ENCODE measurements at places on chromosomes 3 and 15.

- no peak for DNase-seq
Observed at GRCh38 chr15:87129916-87130315, 1050.2 kb downstream of the AGBL1 start.

GRCh38 chr3:171419457-171419856, 40.7 kb downstream of the TNIK start:
- DNase-seq: no peak

DNA sequence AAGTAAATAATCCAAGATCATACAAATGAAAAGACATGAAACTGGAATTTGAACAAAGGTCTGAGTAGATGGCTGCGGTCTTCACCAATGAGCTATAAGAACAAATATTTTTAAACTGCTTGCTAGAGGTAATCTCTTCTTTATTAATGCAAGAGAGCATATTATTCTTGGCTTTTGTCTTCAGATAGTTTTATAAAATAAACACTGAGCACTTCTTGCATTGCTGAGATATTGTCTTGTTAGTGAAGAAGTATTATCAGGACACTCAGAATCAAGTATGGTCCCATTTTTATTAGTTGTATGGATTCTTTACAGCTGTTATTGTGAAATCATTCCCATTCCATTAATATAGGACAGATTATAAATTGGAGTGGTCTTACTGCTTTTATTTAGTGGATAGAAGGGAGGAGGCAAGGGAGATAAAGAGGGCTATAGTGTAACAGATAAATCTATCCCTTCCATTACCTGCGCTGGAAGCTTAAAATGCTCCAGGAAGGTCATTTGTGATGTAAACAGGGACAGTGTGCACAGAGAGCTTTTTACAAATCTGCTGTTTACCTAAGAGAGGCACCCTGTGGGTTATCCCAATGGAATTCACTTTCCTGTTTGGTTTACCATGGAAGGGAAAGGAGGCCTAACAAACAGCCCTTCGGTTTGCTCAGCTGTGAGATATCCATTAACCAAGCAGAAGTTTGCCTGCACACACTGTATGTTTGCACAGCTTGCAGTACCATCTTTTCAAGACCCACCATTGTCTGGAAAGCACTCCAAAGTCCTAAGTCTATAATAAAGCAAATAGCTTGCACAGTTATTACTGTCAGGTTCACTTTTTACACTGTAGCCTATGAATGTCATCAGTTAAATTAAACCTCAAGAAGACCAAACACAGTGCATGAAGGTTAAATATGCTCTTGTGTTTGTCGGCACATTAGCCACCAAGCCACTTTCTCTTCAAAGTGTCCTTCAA, 347.7 kb upstream of the TGFBR2 start:
- DNase-seq: no peak

GRCh38 chr15:67149773-67150022, 84.3 kb downstream of the SMAD3 start:
- DNase-seq: no peak

- no peak for DNase-seq
Observed at GRCh38 chr3:188937389-188937788, 234.4 kb upstream of the TPRG1 start.

DNA sequence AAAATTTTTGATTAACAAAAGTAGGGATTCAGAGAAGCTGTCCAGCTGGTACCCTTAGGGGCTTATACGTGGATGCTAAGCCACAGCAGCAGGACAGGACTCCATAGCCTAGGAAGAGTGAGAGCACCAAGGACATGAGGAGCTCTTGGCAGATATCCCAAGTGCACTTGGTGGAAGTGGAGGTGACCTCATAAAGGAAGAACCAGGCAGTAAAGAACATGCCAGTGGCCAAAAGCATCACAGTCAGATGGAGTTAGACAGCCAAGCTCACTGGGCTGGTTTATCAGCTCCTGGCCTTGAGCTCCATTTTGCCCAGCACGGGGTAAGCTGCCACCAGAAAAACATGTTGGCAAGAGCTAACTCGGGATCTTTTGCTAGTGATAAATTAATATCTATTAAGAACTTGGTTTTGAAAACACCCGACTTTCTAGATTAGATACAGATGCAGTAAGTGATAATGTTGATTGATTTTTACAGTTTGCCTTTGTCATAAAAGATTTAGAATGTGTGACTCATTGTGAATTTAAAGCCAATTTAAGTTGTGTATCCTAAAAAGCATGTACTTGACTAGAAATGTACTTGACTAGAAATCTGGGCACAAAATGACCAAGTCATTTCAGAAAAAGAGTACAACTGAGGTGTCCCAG, 108.0 kb downstream of the CMSS1 start:
- no peak for DNase-seq

DNA sequence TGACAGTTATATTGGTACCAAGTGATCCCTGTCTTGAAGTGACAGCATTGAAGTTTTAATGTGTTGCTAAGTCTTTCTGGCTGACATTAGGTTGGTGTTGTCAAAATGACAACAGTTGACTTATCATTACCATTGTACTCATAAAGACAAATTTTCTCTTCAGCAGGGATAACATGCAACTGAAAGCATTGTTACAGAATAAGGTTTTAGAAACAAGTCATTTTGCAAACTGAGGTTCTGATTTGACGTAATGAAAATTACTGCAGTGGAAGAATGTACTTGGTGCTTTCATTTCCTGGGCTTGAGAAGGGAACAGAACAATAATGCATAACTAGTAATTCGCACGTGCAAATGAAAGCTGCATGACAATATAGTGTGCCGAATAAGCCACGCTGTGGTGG, 75.1 kb downstream of the MOBP start:
- no peak for DNase-seq

- no peak for DNase-seq
Observed at GRCh38 chr15:27797765-27798164, 301.4 kb downstream of the OCA2 start.

- no peak for DNase-seq
Observed at GRCh38 chr15:36808411-36809160, 229.2 kb downstream of the CDIN1 start.

DNA sequence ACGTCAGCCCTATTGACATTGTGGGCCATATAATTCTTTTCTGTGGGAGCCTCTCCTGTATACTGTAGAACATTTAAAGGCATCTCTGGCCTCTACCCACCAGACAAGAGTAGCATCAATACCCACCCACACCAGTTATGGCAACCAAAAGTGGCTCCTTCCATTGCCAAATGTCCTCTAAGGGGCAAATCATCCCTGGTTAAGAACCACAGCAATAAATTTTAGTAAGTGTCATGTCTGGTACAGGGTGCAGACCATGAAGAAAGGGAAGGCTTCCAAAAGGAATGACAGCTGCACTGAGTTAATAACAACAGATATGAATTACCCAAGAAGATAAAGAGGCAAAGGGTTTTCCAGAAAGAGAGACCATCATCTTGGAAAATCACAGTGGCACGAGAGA, 6.9 kb upstream of the CLDN18 start:
- no peak for DNase-seq

GRCh38 chr3:154022606-154023005, 98.6 kb upstream of the ARHGEF26 start:
- DNase-seq: no peak

GRCh38 chr3:196149831-196150301, 61.3 kb downstream of the ZDHHC19 start:
- no peak for DNase-seq

- DNase-seq: no peak
Observed at GRCh38 chr3:97736928-97737327, 27.6 kb upstream of the ARL6 start.

DNA sequence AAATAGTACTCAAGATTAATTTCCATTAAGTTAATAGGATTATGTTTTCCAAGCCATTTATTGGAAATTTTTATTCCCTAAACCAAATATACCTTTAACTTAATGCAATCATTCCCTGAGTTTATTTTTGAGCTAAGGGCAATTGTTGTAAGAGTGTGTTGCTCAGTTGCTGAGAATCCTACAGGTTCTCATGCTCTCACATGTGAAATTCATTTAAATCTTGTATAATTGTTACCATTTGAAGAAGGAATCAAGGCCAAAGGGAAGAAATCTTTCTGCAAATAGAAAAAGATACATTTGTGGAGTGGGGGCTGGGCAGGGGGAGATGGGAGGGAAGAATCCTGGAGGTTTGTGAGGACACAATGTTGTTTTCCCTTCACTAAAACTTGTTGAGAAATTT, 202.7 kb upstream of the STRIT1 start:
- DNase-seq: no peak

Data from stimulated activated CD4-positive, alpha-beta T cell treated with anti-CD3 and anti-CD28 coated beads, Interleukin-12 subunit alpha, Interleukin-12 subunit beta, amount 100 ng/mL, for 24 hours (primary cell).